Left lobe of liver (tissue), 2 donors: ENCODE measurements at places on chromosomes 2 and 18. TPM values are rescaled to one million over a fixed set of nuclear protein-coding genes. Genes with fewer than 3 reads are reported as not detected.

GRCh38 chr18:8946066-8946838 is 156.2 kb upstream of the NDUFV2 start:
- DNase-seq, result no peak

AMER3 gene
- not detected for total RNA-seq

RGPD3 gene
- 0.13 TPM for total RNA-seq

C2orf72 gene
- total RNA-seq, result 125 TPM
